ENCODE measurements at places on chromosomes 4 and X.

GRCh38 chrX:148929686-148930085 lies 429.3 kb downstream of the AFF2 start:
- DNase-seq, result no peak

DNA sequence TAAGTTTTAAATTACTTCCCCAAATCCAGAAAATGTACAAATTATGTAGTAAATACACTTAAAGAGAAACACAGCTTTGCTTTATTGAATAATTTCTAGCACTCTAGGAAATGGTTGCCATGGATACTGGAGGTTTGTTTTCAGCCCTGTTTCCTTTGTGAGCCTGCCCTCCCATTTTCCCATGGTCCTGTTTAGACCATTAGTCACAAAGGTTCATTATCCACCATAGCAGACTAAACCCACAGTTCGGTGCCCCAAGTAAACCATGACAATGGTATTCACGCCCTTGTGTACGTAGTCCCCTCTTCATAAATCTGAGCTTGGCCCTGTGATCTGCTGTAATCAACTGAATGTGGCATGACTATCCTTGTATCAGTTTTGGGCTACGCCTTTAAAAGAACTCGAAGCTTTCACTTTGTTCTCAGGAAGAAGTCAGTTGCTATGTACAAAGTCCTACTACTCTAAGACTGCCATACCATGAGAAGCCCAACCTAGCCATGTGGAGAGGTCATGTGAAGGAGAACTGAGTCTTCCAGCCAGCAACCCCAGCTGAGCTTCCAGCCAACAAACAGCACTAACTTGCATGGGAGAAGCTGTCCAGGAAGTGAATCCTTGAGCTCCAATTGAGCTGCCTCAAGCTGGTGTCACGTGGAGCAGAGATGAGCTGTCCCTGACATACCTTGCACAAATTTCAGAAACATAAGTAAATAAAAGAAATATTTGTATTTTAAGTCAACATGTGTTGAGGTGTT lies 300.4 kb downstream of the LDB2 start:
- DNase-seq, result no peak

DNA sequence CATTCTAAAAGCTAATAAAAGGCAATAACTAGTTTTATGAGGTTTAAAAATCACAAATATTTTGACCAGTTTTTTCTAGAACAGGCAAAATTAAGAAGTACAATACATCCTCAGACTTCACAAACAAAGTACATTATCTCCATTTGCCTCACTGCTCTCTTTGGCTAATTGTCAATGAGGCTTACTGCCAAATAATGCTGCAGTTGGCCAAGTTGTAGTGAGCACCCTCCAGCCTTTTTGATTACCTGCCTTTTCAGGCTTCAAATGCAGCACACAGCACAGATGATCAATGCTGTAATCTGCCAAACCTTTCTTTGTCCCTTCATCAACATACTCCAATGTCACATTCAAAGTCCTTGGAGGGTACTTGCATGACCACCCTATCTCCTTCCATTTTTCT lies 605.2 kb downstream of the KLHL13 start:
- DNase-seq, result no peak

DNA sequence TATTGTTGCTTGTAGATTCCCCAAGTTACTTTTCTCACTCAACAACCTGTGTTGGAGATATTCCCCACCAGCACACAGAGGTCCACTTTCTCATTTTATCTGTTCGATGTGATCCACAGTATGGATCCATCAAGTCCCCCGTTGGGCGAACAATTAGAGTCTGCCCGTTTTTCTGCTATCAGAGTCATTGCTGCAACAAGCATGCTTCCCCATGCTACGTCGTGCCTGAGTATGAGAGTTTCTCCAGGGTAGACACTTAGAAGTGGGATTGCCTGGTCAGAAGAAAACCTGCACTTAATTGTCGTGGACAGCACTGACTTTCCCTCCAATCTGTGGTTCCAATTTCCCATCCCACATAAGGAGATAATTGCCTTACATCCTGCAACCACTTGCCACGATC lies 62.7 kb upstream of the SHOX start:
- no peak for DNase-seq

GRCh38 chrX:32572644-32573043 lies 638.7 kb downstream of the DMD start:
- no peak for DNase-seq

GRCh38 chr4:27318740-27319139 lies 458.1 kb downstream of the STIM2 start:
- no peak for DNase-seq

DNA sequence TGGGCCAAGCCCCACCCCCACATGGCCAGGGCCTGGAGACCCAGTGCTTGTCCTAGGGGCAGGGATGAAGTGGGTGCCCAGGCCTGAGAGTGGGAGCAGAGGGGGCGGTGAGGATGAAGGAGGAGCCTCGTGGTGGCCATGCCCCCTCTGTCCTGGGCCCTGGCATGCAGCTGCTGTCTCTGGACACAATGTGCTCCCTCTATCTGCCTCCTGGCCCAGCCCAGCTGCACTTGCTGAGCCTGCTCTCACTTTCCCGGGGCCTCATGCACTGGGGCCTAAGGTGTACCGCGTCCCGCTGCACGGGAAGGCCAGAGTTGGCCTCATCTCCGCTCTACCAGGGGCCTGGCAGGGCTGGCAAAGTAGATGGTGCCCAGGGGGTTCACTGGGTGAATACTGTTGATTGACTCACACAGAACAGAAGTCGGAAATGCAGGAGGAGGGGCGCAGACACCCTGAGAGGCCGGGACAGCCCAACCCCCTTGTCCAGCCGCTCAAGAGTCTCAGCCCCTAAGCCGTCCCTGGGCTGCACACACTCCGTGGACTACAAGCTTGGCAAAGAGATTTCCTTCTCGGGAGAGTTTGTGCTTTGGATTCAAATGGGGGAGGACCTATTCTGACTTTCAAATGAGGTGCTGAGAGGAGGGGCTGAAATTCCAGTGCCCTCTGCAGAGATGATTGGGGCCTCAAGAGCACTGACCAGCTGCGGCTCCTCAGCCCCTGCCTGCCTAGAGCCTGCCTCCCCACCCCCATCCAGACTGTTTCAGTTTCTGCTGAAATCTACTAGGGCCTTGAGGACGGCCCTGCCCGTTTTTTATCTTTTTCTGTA lies 112.4 kb downstream of the PSAPL1 start:
- no peak for DNase-seq

DNA sequence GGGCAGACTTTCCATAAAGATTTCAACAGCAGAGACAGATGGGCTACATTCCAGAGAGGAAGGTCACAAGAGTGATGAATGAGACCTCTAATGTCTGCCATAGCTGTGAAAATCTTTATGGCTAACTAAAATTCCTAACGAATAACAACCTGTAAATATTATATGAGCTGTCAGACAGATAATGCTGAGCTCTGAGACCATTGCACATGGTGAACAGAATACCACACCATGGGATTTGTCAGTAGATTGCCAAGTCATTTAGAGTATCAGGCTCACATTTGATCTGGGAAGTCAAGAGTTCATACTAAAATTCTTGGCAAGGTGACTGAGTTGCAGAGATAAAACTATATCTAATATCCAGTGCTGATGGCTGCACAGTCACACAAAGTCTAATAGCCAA lies 259.2 kb upstream of the FTHL17 start:
- DNase-seq, result no peak

- DNase-seq, result no peak
Observed at GRCh38 chrX:124862301-124862700, 457.4 kb upstream of the TEX13C start.

DNA sequence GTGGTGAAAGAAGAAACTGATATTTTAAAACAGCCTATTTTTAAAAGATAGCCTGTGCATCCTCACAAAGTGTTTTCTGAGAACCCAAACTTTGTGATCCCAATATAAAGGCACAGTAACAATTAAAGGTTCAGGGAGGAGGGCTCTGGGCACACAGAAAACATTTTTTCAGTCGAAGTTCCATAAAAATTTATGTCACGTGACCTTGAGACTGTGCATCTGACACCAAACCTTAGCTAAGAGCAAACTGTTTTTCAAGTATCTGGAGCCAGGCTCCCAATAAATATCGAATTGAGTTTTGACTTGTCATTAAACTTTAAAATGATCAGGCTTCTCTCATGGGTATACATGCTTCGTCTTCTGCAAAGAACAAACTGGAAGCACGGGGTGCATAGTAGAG lies 177.9 kb downstream of the BEND2 start:
- DNase-seq, result no peak

GRCh38 chr4:4666187-4666586 lies 124.3 kb upstream of the STX18 start:
- DNase-seq, result no peak

GRCh38 chr4:10639100-10639499 lies 45.5 kb downstream of the CLNK start:
- no peak for DNase-seq

DNA sequence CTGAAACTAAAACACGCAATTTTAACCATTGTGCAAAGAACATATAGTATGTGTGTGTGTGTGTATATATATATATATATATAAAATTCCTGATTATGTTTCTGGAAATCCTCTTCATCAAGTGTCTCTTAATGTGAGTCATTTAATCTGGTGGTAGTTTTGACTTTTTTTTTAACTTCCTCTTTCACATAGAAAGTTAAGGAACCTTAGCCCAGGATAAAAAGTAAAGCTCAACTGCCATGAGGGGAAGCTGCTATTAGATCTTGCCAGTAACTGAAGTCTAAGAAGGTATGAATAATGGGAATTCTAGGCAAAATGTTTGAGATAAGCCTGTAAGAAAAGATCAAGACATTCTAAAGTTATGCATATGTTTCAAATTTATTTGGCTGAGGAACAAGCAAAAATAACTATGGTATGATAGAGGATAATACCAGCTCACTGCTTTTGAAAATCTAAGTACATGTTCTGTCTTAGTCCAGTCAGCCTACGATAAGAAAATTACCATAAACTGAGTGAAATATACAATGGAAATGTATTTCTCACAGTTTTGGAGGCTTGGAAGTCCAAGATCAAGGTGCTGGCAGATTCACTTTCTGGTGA lies 757.0 kb downstream of the TRAM1L1 start:
- DNase-seq, result no peak

GRCh38 chrX:43615660-43616059 lies 40.4 kb upstream of the MAOA start:
- no peak for DNase-seq

All from stimulated activated CD8-positive, alpha-beta memory T cell treated with anti-CD3 and anti-CD28 coated beads, Interleukin-7, amount 100 ng/mL, for 24 hours (primary cell).